ENCODE measurements at places on chromosomes 3 and 15. TPM values are rescaled to one million over a fixed set of nuclear protein-coding genes. Genes with fewer than 3 reads are reported as not detected.

DNA sequence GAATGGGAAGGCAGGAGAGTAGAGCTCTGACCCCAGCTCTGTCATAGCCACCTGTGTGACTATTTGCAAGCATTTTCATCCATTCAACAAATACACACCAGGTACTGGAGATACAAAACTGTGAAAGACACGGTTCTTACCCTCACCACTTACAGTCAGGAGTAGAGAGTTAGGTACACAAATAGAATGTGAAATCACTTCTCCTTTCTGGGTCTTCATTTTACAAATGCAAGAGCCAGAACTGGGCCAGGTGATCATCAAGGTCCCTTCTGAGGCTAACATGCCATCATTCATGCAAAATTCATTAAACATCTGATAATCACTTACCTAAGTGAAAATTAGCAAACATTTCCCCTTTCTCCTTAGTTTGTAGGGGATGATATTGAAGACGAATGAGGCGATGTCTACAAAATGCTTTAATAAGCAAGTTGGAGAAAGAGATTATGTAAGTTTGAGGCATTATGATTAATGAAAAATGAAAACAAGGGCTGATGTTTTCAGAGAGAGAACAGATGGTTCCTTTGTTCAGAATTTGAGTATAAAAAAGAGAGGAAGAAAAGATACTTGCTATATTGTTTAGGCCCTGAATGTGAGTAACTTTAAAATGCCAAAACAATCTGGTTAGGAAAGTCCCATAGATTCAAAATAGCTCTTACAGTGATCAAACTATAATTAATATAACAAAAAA, 88.6 kb downstream of the LPP start:
- DNase-seq, result no peak

The ROPN1 gene
- total RNA-seq, result 0.42 TPM

The CD200R1 gene
- total RNA-seq, result 2.6 TPM

The GOLGA6D gene
- total RNA-seq, result not detected

The TTC21A gene
- 3.1 TPM for total RNA-seq

- DNase-seq, result peak; percentile 13
Measured at GRCh38 chr3:94360987-94361386, 298.1 kb downstream of the NSUN3 start.

- DNase-seq, result no peak
Measured at GRCh38 chr3:12334786-12335185, 45.9 kb downstream of the PPARG start.

The ZNF620 gene
- 3.4 TPM for total RNA-seq

DNA sequence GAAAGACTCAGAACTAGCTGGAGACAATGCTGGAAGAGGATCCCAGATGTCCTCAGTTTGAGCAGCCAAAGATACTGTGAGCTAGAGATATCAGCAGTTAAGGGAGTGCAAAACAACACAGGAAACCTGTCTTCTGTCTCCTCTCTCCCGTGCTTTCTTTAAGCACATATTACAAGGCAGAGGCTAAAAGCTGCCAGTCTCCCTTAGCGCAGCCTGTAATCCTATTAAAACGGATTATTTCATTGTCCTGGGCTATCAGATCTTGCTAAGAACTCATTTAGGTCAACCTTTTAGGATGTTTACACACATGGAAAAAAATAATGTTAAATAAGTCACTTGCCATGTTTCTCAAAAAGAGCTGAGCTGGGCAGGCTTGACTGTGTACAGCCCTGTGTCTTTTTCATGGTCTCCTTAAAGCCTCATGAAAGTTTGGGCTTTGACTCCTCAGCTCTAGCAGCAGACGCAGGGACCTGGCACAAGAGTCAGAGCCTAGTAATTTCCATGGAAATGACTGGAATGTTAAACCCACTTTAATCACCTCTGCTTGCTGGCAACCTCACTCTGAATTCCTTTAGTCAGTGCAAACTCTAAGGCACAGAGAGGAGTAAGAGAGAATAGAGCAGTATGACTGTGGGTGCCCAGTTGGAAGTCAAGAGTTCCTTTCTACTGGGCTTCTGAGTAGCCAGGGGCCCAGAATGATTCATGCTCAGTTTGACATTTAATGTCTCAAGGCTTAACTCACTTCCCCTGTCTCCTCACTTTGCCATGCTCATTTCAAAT, 491.9 kb downstream of the NTRK3 start:
- no peak for DNase-seq

DNA sequence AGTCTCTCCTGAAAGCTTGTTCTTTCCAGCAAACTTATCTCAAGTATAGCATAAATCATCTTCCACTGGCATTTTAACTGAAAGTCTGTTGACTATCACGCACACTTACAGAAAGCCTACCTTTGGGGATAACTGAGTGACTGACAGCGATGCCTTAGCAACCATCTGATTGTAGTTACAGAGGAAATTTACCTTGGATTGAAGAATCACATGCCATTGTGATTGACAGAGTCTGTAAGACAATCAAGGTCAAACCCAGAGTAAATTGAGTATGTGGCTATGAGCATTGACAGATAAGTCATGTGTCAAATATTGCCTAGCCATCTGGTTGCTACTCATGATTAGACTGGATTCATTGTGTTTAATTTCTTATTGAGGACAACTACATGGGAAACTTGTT, 82.0 kb downstream of the CNTN4 start:
- no peak for DNase-seq

DNA sequence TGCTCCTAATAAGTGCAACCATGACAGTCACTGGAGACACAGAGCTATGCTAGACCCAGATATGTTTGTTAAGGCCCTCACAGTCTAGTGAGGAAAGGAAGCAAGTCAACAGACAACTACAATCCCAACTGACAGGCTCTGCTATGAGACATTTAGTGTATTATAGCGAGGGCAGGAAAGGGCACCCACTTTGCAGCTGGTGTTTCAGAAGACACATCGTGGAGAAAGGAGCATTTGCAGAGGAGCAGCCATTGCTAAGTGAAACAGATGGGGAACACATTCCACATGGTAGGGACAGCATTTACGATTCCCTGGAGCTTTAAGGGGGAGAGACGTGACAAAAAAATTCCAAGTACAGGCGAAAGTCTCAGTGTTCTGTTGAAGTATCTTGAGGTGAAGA, 685.6 kb downstream of the AGBL1 start:
- DNase-seq, result no peak

The GPR149 gene
- total RNA-seq, result not detected

- no peak for DNase-seq
Measured at GRCh38 chr3:111336511-111336910, 205.5 kb upstream of the CD96 start.

The ANKRD34C gene
- total RNA-seq, result 2.8 TPM

DNA sequence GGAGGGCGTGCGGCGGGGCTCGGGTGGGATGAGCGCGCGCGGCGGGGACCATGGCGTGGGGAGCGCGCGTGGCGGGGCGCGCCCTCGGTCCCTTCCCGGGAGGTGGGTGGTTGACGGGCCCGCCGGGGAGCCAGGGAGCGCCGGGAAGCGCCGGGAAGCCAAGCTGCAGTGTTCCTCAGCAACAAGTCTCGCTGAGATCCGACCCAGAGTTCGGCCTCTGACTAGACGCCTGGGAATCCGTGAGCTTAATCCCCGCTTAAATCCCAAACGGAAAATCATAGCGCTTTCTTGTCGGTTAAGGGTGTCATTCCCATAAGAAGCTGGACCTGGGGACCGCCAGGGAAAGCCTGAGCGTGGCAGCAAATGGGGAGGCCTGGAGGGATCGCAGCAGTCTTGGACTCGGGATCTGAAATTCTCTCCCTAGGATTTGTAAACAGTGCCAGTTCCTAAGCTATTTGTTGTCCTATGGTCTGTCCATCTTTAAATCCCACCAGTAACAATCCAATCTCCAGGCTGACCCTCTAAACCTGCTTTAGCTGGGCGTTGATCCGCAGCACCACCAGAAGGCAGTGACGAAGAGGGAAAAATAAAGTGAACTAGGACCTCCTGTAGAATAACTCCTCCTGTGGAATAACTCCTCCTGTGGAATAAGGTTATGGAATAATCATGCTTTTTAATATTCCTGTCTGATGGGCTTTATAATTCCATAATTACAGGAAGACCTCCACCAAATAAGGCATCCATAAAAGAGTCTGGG, 570 bp upstream of the NEDD4 start:
- DNase-seq, result no peak

GRCh38 chr15:55703873-55704301, 39.1 kb downstream of the PRTG start:
- DNase-seq, result no peak

All from heart right ventricle (tissue), 16 donors.